ENCODE measurements at places on chromosomes 3 and 15.

GRCh38 chr3:135460273-135460672, 505.3 kb upstream of the PPP2R3A start:
- DNase-seq: no peak

GRCh38 chr3:178950676-178951075, 120.9 kb downstream of the ZMAT3 start:
- DNase-seq: no peak

GRCh38 chr3:138460536-138461205, 26.3 kb downstream of the ESYT3 start:
- DNase-seq: no peak

DNA sequence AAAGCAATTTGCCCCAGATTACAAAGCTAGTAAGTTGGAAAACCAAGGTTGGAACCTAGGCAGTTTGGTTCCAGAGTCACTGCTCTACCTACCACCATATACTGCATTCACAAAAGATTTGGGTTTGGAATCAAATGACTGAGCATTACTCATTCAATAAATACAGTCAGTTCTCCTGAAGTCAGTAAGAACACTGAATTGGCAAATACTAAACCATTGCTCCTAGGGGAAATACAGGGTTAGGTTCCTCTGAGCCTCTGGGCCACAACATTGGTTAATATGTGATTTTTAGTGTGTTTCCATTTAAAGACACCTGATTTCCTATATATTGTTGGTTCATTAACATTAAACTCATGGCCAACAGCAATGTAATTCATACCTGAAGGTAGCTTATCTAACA, 2.1 kb upstream of the EIF5A2 start:
- no peak for DNase-seq

DNA sequence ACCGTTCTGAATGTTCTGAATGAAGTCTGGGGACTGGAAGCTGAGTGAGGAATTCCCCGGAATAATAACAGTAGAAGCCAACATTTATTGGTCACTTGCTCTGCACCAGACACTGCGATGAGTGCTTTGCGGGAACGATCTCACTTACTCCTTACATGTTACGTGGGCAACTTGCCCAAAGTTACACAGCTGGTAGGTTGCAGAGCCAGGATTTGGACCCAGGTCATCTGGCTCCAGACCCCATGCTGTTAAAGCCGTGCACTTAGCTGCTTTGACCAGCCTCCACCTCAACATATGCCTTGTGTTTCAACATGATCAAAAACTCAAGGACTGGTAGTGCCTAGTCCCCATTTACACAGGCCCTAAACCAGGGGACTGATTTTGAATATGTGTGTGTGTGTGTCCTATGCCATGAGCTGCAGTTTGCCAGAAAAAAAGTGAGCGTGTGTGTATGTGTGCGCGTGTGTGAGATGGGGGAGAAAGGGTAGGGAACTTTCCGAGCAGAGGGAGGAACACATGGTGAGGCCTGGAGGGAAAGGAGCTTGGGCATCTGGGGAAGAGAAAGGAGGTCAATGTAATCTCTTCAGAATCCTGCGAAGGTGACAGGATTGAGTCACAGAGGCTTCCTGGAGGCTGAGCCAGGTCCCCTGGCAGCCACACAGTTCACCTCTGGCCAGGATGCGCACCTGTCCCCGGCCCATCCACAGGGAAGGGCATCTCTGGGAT, 28.9 kb downstream of the LINGO1 start:
- DNase-seq: no peak

GRCh38 chr3:187568171-187568570, 102.0 kb downstream of the SST start:
- DNase-seq: no peak

- no peak for DNase-seq
These were observed 169.6 kb downstream of the CFAP20DC start for GRCh38 chr3:58880182-58880581.

- no peak for DNase-seq
These were observed 54.4 kb downstream of the EIF3J start for GRCh38 chr15:44591326-44591725.

- no peak for DNase-seq
These were observed 15.4 kb downstream of the MYH15 start for GRCh38 chr3:108494906-108495531.

All from retinal pigment epithelial cell (primary cell).